Cardiac fibroblast (primary cell): ENCODE measurements at places on chromosomes 5 and 9.

GRCh38 chr5:44774279-44774880 lies 34.4 kb upstream of the MRPS30 start:
- DNase-seq, result peak; percentile 66

DNA sequence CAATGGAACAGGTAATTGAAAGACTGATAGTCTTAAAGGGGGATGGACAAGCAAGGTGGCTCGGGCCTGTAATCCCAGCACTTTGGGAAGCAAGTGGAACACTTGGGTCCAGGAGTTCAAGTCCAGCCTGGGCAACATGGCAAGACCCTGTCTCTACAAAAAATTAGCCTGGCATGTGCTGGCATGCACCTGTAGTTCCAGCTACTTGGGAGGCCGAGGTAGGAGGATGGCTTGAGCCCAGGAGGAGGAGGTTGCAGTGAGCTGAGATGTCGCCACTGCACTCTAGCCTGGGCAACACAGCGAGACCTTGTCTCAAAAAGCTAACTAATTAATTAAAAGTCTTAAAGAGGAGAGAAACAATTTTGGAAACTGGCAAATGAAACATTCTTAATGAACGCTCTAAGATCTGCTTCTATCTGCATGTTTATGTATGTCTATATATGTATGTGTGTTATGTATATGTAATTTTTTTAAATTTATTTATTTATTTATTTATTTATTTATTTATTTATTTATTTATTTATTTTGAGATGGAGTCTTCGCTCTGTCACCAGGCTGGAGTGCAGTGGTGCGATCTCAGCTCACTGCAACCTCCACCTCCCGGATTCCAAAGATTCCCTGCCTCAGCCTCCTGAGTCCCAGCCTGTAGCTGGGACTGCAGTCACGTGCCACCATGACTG lies 80.6 kb downstream of the SFXN1 start:
- DNase-seq, result no peak

DNA sequence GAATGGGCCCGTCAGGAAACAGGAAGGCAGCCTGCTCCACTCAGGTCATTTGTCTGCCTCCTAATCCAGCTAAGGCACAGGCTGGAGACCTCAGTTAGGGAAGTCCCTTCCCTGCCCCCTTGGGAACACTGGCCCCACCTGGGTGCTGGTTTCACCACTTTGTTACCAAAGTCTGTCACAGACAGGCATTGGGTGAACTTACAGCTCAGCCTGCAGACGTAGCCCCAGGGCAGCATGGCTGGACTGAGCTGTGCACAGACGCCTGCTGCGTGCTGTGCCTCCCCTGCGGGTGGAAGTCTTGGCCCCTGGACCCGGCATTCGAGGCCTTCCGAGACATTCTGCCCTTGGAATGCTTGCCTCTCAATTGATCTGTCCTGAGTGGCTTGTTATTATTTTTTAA lies 48.9 kb downstream of the TENT4A start:
- DNase-seq, result no peak

- DNase-seq, result no peak
Observed at GRCh38 chr9:91418215-91418610, 5.4 kb downstream of the NFIL3 start.

GRCh38 chr5:107508097-107508496 lies 162.6 kb downstream of the EFNA5 start:
- DNase-seq, result no peak

DNA sequence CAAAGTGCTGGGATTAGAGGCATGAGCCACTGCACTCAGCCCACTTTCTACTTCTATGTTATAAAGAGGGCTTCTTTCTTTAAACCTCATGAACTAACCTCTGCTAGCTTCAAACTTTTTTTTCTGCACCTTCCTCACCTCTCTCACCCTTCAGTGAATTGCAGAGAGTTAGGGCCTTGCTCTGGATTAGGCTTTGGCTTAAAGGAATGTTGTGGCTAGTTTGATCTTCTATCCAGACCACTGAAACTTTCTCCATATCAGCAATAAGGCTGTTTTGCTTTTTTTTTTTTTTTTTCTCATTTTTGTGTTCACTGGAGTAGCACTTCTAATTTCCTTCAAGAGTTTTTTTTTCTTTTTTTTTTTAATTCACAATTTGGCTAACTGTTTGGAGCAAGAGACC lies 216.4 kb upstream of the MAP3K1 start:
- no peak for DNase-seq

DNA sequence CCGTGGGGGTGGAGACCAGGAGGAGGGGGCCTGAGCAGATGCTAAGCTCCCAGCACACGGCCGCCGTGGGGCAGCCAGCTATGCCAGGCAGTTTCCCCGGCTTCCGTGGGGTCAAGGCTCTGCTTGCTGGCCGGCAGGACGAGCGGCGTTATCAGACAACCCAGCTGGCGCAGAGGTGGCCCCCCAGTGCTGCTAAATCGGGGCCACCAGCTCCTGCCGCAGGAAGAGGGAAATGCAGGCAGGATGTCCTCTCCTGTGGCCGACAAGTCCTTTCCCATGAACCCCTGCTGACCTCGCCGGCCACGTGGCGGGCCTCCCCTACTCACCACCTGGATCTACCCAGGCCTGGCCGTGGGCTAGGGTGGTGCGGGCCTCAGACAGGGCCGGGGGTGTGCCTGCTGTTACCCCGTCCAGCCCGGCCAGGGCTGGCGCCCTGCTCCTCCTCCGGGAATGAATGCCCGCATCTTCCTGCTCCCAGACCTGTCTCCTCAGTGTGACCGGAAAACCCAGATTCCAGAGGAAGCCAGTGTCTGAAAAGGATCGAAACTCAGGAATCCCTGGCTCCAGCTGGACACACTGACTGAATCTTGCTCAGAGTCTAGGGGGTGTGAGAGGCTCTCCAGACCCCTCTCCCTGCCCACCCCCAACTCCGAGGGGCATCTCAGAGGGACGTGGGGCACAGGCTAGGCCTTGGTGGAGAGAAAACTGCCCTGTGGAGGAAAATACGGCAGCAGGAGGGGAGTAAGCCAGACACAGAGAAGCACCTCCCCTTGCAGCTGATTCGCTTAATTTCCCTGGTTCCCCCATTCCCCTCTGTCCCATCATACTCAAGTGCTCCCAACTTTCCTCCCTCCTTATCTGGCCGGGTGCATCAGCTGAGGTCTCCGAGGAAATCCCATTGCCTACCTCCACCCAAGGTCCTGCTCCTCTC lies 3.9 kb downstream of the FLT4 start:
- DNase-seq, result no peak

DNA sequence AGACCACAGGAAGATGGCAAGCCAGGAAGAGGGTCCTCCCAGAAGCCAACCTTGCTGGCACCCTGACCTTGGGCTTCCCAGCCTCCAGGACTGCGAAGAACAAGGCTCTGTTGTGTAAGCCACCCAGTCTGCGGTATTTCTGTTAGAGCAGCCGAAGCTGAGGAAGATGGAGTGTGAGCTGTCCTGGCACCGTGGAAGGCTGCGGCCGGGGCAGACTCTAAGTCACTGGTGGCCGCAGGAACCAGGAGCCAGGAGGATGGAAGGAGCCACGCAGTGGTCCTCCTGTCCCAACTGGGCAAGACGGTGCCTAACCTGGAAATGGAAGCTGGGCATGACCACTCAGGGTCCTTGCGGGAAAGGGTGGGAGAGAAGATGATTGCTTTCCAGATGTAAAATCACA lies 89.1 kb downstream of the ZNF354C start:
- no peak for DNase-seq

GRCh38 chr5:80453366-80453765 lies 34.5 kb upstream of the FAM151B start:
- no peak for DNase-seq

GRCh38 chr9:37309136-37309535 lies 113.4 kb upstream of the GRHPR start:
- peak; percentile 40 for DNase-seq

- no peak for DNase-seq
Observed at GRCh38 chr5:84585218-84585617, 200.5 kb upstream of the EDIL3 start.
